NCI-H187 treated with DMSO at 0.1 percent for 48 hours (cell line): ENCODE measurements at places on chromosomes 13 and 19.

GRCh38 chr13:31167490-31167889, 5.8 kb upstream of the HSPH1 start:
- DNase-seq = no peak

GRCh38 chr19:23718802-23719201, 31.8 kb upstream of the ZNF675 start:
- DNase-seq = no peak

DNA sequence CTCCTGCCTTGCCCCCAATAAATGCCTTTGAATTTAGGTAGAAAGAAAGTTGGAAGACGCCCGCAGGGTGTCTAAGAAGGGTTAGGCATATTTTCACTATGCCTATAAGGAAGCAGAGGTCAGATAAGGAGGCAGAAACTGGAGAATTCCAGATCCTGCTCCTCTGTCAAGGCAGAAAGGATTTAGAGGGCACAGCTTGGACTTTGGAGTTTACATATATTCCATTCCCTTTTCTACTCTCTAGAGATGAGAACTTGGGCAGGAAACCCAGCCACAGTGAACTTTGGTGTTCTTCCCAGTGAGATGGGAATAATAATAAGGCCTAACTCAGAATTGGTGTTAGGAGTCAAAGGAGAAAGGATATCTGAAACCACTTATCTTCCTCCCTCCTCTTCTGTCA, 37.4 kb downstream of the CCNE1 start:
- no peak for DNase-seq

GRCh38 chr19:43495082-43495481, 9.5 kb downstream of the PHLDB3 start:
- DNase-seq = no peak

GRCh38 chr13:87712012-87712411, 40.8 kb downstream of the SLITRK5 start:
- DNase-seq = no peak

DNA sequence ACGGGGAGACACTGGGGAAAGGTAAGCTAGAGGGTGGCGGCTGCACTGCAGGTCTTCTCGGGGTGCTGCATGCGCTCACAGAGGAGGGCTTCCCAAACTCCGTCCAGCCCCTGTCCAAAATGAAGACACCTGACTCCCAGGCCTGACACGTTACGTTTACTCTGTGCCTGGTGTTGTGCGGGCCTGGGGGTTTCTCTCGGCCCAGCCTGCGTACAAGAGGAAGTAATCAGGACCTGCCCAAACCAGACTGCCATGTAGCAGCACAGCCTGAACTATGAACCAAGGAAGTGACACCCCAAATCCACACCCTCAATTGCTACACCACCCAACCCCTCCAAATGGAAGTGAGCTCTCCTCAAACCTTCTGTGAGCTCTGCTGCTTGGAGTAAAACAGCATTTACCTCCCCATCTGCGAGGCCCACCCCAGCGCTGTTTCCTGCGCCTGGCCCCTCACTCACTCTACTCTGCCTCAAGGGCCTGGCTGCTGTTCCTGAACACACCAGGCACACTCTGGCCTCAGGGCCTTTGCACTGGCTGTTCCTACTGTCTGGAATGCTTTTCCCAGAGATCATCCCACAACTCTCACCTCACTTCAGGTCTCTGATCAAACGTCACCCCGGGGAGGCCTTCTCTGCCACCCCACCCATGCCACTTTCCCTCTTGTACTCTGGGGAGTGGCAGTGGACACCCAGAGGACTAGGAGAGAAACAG, 3.0 kb downstream of the HSPBP1 start:
- DNase-seq = no peak

DNA sequence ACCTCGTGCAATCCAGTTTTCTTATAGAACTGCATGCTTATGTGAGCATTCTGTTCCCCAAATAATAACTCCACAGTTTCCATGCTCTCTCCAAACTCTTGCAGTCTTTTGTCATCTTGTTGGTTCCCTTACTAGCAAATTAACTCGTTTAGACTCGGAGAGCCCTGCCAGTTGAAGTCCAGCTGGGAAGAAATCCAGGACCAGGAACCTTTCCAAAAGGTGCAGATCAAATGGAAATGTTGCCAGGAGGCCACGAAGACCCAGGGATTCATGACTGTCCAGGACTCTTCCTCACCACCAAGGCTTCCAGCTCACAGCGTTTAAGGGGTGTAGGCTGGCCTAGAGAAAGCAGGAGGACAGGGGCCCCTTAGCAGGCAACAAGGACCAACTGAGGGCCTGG, 2.1 kb upstream of the TDRD12 start:
- no peak for DNase-seq

GRCh38 chr19:13120031-13120430, 2.0 kb downstream of the NACC1 start:
- DNase-seq = no peak

- DNase-seq = no peak
These were observed 85.8 kb downstream of the RAB20 start for GRCh38 chr13:110475550-110476219.

DNA sequence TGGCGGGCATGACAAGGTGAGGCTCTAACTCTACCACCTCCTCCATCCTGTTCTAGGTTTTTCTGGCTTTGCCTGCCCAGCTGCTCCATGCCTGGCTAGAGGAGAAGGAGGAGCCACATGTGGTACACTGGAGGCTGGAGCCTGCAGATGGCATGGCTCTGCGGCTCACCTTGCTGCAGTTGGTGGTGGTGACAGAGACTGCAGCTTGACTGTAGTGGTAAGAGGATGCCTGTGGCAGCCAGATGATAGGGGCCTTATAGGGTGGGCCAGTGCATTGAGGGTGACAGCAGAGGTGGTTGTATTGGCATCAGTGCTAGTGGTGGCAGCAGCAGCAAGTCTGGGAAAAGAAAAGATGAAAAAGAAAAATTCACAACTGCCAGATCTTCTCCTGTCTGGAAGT, 146.2 kb downstream of the TNFRSF19 start:
- DNase-seq = no peak

DNA sequence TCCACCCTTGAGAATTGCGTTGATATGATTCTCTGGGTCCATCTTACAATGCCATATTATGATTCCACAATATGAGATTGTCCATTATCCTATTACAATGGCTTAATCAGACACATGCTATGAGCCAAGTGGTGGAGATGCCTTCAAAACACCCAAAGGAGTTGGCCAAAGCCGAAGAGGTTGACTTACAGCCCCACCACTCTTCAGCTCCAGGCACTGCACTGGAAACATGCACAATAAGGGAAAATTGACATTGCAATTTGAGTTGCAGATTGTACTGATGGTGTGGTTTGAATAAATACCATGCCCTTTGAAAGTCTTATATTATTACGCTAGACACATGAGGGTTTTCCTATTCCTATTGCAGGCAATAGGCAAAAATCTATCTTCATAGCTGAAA, 75.4 kb upstream of the TNFSF11 start:
- DNase-seq = no peak

GRCh38 chr13:60265566-60265965, 101.8 kb upstream of the DIAPH3 start:
- DNase-seq = no peak

DNA sequence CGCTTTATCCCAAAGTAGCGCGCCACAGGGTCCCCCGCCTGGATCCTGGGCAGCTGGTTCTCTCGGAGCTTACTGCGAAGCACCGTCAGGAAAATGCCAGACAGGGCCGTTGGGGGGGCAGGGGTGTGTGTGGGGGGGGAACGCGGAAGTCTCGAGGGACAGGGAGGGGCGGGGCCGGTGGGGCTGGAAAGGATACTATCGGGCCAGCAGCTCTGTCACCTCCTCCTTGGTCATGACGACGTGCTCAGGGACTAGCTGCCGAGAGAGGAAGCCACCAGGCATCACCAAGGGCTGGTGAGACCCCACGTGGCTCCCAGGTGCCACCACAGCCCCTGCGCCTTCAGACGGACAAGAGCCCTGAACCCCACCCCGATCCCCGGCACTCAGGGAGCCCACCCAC, 5.3 kb downstream of the POLR2E start:
- no peak for DNase-seq

GRCh38 chr13:94656766-94657165, 55.1 kb downstream of the GPR180 start:
- DNase-seq = no peak

DNA sequence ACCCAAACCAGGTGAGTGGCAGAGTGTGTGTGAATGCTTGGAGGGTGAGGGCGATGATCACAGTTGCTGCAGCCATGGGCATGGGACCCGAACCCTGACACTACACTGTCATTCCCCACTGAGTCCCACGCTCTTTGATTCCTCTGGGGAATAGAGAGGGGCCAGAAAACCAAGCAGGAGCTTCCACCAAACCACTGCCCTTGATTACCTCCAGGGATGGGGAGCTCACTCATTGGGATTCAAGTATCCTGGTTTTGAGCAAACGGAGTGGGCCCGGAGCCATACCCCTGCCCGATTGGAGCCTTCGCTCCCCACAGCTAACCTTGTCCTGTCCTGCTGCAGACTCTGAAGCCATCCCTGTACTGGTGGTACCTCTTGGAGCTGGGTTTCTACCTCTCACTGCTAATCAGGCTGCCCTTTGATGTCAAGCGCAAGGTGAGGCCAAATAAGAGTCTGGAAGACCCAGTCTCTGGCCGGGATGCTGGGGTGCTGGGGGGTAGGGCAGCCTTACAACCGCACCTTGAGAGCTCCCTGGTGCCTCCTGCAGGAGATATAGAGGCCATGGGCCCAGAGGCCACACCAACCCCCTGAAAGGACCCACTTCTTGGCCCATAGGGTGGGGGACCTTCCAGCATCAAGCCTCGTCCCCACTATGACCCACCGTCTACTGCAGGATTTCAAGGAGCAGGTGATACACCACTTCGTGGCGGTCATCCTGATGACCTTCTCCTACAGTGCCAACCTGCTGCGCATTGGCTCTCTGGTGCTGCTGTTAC, 47.3 kb downstream of the CERS4 start:
- DNase-seq = no peak

DNA sequence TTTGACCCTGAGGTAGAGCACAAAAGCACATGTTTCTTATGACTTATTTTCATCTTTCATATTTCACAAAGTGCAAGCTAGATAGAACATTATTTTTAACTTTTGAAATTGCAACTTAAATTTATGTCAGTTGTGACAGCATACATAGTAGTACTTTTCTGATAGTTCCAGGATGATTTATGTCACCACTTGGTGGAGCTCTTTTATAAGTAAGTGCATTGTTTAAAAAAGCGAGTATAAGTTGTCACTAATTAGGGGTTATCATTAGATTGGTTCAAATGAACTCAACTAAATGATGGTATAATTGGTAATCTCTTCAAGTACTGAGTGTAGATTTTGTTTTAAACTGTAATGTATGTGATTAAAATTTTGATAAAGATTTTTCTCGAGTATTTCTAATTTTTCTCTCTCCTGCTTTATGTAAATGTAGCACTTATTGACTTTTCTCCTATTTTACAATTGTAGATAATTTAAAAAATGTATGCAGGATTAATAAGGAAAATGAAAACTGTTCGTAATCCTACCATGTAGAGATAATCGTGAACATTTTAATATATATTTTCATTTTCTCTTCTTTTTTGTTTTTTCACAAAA, 31.1 kb downstream of the RB1 start:
- DNase-seq = no peak

DNA sequence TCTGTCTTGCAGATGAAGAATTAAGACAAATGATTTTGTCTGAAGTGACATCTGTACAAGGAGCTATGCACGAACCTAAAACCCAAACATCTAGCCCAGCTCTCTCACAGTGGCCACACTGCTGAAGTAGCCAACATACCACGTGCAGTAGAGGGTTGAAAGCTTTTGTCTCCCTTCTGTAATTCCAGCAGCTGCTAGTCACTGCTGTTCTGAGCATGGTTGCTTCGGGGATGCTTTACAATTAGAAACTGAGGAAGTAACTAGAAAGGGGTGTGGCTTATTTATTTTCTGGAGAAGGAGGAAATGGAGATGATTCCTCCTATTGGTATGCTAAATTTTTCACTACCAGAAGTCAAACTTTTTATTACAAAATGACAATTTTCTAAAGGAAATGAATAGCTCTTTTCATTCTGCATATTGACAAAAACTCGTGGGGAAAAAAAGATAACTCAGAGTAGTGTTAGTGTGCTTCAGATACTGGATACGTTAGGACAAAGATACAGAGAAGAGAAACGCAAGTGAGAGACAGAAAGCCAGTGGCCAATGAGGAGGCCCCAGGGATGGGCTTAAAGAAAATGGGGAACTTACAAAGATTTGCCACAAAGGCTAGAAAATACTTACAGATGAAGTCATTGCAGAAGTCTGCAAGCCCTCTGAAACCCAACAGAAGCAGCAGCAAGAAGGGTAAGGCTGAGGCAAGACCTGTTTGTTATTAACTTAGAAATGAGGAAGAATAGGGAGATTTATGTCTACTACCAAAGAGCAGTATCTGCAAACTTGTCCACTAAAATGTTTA, 192.7 kb upstream of the MIR17HG start:
- no peak for DNase-seq

DNA sequence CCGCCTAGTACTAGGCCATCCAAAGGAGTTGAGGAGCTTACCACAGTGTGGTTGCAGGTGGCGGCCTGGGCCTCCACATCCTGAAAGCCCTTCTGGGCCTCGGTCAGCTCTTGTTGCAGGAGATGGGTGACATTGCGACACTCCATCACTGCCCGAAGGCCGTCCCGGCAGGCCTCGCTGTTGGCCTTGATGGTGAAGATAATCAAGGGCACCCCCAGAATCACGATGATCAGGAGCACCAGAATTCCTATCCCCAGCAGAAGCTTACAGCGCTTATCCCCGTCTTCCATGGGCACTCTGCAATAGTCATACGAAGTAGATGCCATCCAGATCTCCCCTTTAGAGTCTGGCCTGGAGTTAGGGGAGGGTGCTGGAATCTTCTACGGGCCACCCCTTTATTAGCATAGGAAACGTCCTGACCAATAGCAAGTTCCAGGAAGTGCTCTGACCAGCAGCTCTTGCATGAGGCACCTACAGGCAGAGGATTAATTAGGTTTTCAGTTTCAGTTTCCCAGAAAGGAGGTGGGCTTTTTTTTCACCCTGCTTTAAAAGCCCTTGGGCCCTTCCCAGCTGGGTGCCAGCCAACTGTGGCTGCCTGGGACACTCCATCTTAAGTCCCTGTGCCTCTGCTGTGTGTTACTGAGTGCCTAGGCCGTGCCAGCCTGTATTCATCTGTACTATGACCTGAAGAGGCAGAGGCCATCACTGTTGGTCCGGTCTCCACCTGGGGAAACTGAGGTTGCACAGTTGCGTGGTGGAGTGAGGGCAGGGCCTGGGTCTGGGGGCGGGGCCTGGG, at the start of gene BST2:
TSS of gene BST2 (minus strand) at position 381 of the 796 bp plus-strand sequence. CDS start at position 326, 55 bp downstream.
- DNase-seq = no peak

- no peak for DNase-seq
These were observed 11.9 kb downstream of the RYR1 start for GRCh38 chr19:38445362-38445761.

- no peak for DNase-seq
These were observed 17.4 kb upstream of the ZNF543 start for GRCh38 chr19:57302727-57303401.

GRCh38 chr19:45809643-45810159, 5.4 kb downstream of the RSPH6A start:
- peak; percentile 45 for DNase-seq

- no peak for DNase-seq
These were observed 506.7 kb upstream of the NBEA start for GRCh38 chr13:34435338-34435737.

DNA sequence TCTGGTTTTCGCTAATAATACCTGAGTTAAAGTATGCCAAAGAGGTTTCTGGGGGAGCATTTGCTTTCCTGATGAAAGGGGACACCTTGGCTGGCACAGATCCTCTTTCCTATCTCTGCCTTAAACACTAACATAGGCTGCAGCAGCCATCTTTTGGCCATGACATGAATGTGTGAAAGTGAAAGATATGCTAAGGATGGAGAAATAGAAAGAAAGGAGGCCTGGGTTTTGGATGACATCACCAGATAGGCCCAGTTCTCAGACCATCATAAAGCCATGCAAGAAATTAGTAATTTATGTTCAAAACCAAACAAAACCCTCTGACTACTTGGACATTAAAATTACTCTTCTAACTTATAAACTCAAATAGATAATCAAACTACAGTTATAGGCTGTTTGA, 279.7 kb downstream of the COG6 start:
- no peak for DNase-seq
